ENCODE measurements at places on chromosomes 5 and 9.

DNA sequence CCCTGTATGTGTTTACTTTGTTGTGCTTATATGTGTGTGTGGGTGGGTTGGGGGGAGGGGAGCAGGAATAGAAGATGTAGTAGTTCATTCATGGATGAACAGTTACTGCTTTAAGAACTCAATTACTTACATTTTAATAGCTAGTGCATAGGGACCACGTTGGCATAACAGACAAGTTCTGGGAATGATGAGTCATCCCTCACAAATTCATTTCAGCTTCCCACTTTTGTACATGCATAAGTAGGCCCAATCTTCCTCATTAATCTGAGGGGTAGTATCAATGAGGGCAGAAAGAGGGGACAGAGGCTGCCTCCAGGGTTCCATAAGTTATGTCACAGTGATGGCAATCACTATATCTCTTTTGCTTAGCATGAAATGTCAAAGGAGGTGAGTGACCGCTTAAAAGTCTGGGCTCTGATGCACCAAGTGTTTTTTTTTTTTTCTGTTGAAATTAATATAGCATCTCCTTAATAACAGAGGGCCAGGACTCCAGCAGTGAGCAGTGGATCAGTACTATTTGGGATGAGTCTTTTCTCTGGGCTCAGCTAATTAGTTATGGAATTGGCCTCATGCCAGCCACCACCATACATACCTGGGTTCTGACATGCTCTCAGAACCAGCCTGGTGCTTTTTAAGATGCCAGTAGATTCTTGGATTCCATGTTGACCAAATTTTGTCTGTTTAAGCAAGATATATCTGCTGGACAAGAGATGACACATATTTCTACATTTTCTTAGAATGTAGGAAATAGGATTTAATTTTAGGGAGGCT is 37.1 kb downstream of the PRDM6 start:
- DNase-seq: no peak

GRCh38 chr5:121976979-121977378 is 15.2 kb downstream of the SRFBP1 start:
- DNase-seq: no peak

GRCh38 chr5:18032744-18033143 is 398.5 kb downstream of the TAF11L14 start:
- DNase-seq: no peak

- peak; percentile 88 for DNase-seq
Observed at GRCh38 chr5:91272858-91273257, 110.3 kb downstream of the ARRDC3 start.

GRCh38 chr5:179257176-179257682 is 88.0 kb downstream of the ADAMTS2 start:
- no peak for DNase-seq
